ENCODE measurements at places on chromosomes 7 and 10. TPM values are rescaled to one million over a fixed set of nuclear protein-coding genes. Genes with fewer than 3 reads are reported as not detected.

Gene GPR15LG
- total RNA-seq, result not detected

Gene CCDC3
- total RNA-seq, result 0.95 TPM

Gene CFAP70
- total RNA-seq, result 0.19 TPM

Gene TAS2R3
- total RNA-seq, result not detected

Data from A549 treated with DMSO at 1 μM for 4 hours (cell line).